AG09309 (cell line): ENCODE measurements at places on chromosomes 12 and 14.
A peak's percentile ranks its signal among the peaks of the same experiment; 100 is the strongest.

DNA sequence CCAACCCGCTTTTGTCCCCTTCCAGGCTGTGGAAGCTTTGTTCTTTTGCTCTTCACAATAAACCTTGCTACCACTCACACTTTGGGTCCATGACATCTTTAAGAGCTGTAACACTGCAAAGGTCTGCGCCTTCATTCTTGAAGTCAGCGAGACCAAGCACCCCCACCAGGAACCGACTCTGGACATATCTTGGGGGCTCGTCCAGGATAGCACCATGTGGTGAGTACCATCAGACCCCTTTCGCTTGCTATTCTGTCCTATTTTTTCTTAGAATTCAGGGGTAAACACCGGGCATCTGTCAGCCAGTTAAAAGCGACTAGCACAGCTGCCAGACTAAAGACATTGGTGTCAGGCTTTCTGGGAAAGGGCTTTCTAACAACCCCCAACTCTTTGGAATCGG, 137.6 kb upstream of the PPFIA2 start:
- no peak for DNase-seq

GRCh38 chr12:110223777-110224378, 57.2 kb upstream of the ATP2A2 start:
- DNase-seq = no peak

GRCh38 chr14:26448181-26448855, 149.5 kb downstream of the NOVA1 start:
- DNase-seq = no peak

DNA sequence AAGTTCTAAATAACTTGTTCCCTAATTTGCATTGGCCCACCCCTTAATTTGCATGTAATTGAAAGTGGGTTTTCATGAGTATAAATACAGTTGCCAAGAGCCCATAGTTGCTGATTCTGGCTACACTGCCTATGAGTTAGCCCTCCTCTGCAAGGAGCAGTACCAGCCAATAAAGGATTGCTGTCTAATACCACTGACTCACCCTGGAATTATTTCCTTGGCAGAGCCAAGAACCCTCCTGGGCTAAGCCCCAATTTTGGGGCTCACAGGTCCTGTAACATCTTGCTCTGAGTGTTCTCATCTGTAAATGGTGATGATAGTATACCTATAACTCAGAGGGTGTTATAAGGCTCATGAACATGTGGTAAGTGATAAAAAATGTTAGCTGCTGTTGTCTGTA, 6.8 kb downstream of the TTC8 start:
- peak; percentile 52 for DNase-seq

DNA sequence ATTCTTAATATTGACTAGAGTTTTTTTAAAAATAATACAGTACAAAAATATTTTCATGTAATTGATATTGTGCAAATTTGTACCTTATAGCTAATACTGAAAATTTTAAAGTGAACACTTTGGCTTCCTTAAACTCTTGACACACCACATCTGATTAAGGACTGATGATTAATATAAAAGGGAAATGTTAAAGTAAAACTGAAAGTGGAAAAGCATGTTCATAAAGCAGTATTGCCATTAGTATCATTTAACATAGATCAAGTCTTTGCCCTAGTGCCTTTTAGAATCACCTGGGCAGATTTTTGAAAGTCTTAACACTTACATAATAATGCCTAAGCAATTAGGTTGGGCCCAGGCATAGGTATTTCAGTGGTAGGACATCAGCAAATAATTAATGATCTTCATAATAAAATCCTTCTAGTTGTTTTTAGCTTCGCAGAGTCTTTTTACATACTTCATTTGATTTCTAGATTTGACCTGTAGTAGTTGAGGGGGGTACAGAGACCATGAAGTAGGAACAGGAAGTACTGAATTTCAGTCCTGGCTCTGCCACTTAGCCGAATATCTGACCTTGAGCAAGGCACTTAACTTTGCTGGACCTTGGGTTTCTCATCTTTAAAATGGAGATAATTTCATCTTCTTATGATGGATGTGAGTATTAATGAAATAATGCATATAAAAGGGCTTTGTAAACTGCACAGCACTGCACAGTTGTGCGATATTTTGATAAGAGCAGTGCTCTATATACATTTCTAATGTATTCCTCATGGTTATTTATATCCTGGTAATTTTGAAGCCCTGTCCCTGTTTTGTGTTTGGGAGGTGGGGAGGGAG, 43.7 kb downstream of the MARK3 start:
- DNase-seq = no peak
